ENCODE measurements at places on chromosomes 6 and 20.

GRCh38 chr6:15287670-15288375 is 42.0 kb downstream of the JARID2 start:
- no peak for DNase-seq

DNA sequence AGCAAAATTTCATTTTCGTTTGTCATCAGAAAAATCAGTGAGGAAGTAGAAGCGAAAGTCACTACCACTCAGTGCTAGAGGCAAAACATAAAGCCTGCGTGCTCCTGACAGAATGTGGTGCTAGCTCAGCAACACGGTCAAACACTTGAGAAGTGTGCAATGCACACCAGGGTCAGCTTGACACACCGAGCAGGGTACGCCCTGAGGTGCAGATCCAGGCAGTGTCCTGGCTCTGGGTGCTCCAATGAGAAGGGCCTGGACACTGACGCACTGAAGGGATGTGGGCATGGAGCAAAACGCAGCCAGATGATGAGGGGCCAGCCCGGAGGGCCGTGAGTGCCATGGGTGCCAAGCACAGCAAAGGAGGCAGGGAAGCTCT is 5.9 kb downstream of the RNASET2 start:
- DNase-seq, result no peak

DNA sequence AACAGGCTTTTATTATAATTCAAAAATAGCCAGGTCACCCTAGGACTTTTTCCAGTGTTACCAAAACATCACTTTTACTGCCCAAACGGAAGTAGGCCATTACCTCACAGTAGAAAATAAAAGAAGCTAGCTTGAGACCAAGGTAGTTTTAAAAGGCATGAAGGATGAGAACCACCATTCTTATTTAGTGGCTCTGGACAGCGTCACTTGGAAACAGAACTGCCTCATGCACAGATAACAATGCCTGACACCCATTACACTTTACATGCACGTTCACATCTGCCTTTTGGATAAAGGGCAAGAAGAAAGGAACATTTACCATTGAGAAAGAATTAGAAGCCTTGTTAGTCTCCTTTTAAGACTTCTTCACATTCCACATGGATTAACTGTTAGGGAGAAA is 1.9 kb upstream of the PAQR8 start:
- DNase-seq, result no peak

DNA sequence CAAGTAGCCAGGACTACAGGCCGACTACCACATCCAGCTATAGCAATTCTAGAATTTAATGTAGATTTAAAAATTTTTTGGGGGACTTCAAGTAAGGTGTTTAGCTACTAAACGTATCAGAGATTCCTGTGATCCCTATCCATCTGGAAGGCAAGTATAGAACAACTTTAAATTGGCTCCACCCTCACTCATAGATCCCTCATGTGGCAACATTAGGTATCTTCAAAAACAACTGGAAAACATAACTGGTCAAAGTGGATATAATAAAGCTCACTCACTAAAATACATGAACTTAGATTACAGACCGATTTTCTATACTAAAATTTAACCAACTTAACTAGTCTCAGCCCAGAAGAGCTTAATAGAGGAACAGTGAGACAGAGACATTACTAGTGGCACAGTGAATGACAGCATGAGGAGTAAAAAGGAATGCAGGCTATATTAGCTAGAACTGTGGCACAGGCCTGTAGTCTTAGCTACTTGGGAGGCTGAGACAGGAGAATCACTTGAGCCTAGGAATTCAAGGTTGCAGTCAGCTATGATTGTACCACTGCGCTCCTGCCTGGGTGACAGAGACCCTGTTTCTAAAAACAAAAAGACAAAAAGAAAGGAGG is 14.7 kb downstream of the NUP153 start:
- no peak for DNase-seq

DNA sequence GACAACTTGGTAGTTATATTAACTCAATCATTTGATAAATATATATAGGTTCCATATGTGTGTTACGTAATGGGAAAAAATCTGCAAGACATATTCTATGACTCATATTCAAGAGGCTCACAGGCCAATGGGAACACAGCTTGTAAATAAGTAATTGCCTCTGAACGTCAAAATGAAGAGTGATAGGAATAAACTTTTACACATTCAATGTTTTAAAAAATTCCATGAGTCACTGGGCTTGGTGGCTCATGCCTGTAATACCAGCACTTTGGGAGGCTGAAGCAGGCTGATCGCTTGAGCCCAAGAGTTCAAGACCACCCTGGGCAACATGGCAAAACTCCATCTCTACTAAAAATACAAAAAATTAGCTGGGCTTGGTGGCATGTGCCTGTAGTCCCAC is 209.4 kb upstream of the MCHR2 start:
- DNase-seq, result no peak

- peak; percentile 91 for DNase-seq
Observed at GRCh38 chr6:19976411-19977129, 139.4 kb downstream of the ID4 start.

DNA sequence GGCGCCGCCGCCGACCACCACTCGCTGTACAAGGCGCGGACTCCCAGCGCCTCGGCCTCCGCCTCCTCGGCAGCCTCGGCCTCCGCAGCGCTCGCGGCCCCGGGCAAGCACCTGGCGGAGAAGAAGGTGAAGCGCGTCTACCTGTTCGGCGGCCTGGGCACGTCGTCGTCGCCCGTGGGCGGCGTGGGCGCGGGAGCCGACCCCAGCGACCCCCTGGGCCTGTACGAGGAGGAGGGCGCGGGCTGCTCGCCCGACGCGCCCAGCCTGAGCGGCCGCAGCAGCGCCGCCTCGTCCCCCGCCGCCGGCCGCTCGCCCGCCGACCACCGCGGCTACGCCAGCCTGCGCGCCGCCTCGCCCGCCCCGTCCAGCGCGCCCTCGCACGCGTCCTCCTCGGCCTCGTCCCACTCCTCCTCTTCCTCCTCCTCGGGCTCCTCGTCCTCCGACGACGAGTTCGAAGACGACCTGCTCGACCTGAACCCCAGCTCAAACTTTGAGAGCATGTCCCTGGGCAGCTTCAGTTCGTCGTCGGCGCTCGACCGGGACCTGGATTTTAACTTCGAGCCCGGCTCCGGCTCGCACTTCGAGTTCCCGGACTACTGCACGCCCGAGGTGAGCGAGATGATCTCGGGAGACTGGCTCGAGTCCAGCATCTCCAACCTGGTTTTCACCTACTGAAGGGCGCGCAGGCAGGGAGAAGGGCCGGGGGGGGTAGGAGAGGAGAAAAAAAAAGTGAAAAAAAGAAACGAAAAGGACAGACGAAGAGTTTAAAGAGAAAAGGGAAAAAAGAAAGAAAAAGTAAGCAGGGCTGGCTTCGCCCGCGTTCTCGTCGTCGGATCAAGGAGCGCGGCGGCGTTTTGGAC is 2.0 kb downstream of the SOX4 start:
- no peak for DNase-seq

DNA sequence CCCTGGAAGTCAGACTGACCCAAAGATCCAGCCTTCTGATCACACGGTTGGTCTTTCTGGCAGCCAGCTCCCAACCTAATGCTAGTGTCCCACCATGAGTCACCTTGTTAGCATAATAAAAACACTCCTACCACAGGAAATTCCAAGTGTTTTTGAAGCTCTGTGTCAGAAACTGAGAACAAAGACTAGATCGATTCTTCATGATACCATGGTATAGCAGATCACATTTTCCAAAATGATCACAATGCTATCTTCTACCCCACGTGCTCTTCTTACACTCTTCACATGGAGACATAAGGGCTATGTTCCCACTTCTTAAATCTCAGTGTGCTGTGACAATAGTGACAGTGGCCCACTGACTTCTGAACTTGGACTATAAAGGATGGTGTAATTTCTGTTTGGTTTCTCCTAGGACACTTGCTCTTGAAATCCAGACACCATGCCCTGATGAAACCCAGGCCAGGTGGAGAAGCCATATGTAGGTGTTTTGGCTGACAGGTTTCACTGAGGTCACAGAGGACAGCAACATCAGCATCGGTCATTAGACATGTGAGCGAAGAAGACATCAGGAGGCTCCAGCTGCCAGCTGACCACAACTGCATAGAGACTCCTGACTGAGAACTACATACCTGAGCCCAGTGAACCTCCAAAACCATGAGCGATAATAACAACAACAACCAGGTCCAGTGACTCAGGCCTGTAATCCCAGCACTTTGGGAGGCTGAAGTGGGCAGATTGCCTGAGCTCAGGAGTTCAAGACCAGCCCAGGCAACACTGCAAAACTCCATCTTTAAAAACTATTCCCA is 57.5 kb downstream of the MKKS start:
- no peak for DNase-seq

All from NCI-H1417 treated with DMSO at 0.1 percent for 48 hours (cell line).